ENCODE measurements at places on chromosomes 7 and 10.

DNA sequence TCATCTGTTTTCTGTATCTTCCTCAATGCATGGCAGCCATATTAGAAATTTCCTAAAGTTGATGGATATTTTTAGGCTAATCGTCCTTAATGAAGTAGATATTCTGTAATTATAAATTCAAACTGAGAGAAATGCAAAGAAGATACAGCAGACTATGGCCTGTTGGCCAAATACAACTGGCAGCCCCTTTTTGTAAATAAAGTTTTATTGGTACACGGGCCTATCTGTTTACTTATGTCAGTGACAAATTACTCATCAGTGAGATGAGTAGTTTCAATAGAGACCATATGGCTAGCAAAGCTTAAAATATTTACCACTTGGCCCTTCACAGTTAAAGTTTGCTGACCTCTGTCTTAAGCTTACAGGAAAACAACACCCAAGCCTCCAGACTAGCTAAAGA is 112.3 kb downstream of the HTR7 start:
- no peak for DNase-seq

- DNase-seq: no peak
Measured at GRCh38 chr10:61470740-61471139, 17.6 kb upstream of the TMEM26 start.

DNA sequence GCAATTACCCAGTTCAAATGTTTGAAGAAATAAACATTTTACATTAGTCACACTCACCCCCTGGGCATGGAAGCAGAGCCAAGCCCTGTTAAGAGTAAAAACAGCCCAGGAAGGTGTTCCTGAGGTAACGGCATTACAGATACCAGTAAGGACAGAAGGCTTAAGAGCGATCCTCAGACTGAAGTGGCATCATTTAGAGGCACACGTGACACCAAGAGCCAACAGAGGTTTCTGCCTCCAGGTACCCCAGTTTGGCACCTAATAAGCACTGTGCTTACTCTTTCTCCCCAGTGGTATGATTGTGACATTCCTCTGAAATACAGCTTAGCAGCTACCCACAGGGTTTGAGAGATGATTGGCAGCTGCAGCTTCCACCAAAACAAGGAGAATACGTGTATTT is 17.2 kb downstream of the MMS19 start:
- no peak for DNase-seq

DNA sequence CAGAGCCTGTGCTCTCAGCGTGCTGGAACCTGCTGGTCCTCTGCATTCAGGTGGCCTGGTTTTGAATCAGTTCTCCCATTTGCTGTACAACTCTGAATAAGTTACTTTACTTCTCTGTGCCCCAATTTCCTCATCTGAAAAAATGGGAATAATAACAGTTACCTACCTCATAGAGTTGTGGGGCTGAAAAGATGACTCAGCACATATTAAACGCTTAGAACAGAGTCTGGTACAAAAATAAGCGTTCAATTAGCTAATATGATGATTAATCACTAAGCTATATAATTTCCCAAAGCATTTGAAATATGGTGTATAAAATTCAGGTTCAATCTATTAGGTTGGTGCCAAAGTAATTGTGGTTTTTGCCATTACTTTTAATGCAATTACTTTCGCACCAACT is 259.1 kb downstream of the PRPF18 start:
- no peak for DNase-seq

DNA sequence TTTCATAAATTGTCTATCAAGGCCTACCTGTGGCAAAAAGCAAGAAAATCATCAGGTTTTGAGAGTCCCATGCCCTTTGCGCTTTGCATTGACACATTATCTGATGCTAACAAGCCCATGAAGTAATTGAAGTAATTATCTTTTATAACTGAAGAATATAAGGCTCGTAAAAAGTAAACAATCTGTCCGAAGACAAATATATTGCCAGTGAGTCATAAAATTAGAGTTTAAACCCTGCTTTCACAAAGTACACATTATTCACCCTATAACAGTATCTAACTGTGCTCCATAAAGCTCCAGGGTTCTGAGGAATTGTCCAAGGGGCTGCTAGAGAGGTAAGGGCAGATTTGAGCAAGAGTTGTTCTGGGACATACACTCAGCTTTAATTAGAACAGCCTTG is 102.3 kb upstream of the PPP1R3A start:
- DNase-seq: no peak

- no peak for DNase-seq
Measured at GRCh38 chr10:6565588-6565987, 14.5 kb downstream of the PRKCQ start.
